ENCODE measurements at places on chromosomes 6 and 20.

DNA sequence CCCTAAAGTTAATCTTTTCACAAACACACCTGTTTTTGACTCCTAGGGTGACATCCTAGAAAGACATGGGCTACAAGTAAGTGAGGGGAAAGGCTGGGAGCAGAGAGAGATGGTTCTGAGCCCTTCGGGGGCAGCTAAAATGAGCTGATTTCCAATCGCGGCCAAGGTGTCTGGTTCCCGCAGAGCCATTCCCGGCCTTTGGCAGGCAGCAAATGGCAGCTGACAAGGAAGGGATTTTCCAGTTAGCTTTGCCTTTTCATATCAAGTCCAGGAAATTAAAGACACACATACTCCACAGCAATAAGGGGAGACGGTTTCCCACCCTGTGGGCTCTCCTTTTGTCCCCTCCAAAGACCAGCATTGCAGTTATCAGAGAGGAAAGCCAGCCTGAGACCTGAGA lies 228.5 kb downstream of the ZMYND8 start:
- DNase-seq, result no peak

- no peak for DNase-seq
Observed at GRCh38 chr6:26230351-26230750, 134.6 kb upstream of the BTN3A2 start.

- no peak for DNase-seq
Observed at GRCh38 chr20:3382836-3383235, 24.6 kb downstream of the DNAAF9 start.

DNA sequence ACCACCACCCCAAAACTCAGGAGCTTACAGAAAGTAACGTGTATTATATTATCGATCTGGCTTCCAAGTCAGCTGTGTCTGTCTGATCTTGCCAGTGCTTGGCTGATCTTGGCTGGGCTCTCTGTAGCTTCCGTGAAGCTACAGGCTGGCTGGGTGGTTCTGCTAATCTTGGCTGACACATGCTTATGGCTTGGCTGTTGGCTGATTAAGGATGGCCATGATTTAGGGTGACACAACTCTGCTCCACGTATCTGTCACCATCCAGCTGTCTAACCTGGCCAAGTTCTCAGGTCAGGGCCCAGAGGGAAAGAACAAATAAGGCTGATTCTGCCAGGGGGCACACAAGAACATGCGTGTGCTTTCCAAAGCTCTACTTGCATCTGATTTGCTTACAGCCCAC lies 64.7 kb upstream of the PRL start:
- DNase-seq, result no peak

DNA sequence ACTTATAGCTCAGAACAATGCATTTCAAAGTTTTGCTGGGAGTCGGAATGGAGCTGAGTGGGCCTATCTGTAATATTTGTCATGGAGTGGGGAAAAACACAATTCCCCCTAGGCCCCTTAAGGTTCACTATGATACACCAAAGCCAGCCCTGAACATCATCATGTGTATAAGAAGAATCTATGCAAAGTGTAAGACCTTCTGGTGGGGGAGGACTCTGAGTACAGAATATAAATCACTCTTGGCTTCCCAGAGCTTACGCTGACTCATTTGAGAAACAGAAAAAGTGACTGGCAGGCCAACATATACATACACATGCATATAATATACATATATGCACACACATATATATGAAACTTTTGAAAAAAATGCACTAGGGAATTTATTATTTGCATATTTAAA lies 54.1 kb upstream of the UBR2 start:
- no peak for DNase-seq

DNA sequence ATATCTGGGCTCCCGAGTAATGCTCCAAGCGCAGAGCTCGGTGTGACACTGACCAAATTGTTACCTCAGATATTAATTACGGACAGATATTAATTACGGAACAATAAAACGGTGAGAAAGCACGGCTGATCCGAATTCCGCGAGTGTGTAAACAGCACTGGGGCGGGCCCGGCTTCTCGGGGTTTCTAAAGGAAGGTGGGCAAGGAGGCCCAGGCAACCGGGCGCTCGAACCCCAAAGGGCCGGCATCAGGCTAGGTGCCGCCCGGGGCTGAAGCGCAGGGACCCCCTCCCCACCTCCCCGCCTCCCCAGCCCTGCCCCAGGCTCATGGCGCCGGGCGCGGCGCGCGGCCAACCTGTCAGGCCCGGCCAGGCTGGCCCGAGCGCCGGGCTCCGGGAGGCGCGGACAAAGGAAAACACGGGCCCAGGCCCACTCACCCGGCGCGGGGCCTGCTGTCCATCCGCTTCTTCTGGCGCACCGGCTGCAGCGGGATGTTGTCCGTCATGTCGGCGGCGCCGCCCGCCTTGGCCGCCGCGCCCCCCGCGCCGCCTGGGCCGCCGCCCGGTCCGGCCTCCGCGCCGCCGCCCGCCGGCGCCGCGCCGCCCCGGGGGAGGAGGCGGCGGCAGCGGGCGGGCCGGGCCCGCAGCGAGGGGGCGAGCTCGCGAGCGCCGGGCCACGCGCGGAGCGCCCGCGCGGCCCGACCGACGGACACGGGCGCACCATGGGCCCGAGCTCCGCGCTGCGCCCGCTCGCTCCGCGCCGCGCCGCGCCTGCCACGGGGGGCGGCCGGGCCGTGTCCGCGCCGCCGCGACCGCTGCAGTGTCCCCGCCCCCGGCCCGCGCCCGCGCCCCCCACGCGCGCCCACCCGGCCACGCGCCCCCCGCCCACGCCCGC lies at the start of gene ATP9A:
Gene ATP9A, minus strand, starts transcription at position 524 of the 892 bp plus-strand sequence. Its CDS starts 21 bp downstream, at position 503.
- no peak for DNase-seq

DNA sequence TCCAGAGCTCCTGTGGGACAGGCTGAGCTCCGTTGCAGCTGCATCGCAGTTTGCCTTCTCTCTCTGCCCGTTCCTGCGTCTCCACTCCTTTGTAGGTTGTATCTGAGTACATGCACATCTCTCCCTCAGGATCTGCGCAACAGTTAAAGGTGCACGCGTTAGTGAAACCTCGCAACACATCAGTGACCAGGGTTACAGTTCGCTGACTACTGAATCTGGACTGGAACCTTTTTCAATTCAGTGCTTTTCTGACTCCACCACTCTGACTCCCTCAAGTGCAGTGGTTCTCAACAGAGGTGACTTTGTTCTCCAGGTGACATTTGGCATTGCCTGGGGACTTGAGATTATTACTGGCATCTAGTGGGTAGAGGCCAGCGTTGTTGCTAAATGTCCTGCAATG lies 44.0 kb downstream of the UST start:
- no peak for DNase-seq

DNA sequence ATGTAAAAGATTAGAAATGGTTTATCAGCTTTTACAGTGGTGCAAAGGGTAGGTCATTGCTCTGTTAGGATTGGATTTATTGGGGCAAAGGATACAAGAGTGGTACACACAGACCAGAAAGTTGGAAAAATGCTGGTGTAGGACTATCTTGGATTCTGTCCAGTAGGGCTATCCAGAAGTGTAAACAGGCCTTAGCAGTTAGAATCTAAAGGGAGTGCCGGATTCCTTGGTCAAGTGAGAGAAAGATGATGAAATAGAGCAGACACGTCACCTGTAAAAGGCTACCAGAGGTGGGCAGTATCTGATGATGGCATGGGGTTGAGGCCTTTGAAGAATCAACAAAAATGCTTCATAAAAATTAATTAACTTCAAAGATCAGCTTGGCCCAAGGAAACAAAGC lies 975.9 kb downstream of the KIF16B start:
- no peak for DNase-seq

- DNase-seq, result no peak
Observed at GRCh38 chr6:166417285-166417691, 34.5 kb upstream of the MPC1 start.

DNA sequence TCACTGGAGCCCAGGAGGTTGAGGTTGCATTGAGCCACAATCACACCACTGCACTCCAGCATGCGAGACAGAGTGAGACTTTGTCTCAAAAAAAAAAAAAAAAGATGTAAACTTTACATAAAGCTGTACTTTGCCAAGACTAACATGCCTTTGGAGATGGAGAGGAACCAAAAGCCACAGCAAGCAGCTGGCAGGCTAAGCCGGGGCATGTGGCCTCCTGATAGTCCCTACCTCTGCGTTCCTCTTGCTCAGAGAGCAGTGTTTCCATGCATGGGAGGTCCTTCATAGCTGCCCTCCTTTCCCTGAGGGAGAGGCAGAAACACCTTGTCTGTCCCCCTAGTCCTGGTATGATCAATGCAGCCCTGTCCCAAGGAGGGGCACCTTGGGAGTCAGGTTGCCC lies 35.2 kb downstream of the SPATA2 start:
- DNase-seq, result no peak

GRCh38 chr6:36683145-36683655 lies 4.7 kb downstream of the CDKN1A start:
- DNase-seq, result no peak

- no peak for DNase-seq
Observed at GRCh38 chr6:88914895-88915598, 48.4 kb downstream of the RNGTT start.

DNA sequence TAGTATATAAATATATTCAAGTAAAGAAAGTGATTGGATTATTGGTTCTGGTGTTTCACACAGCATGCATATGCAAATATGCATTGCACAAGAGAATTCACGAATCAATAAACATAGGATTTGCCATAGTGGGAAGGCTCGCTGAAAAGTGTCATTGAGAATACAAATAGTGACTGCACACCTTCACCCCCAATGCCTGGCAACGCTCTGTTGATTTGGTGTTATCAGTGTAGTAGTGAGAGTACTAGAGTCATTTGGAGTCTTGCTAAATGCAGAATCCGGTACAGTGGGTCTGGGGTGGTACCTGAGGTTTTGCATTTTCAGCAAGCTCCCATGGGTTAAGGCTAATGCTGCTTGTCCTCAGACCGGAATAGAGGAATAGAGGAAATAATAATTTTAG lies 49.7 kb upstream of the NAA20 start:
- no peak for DNase-seq

DNA sequence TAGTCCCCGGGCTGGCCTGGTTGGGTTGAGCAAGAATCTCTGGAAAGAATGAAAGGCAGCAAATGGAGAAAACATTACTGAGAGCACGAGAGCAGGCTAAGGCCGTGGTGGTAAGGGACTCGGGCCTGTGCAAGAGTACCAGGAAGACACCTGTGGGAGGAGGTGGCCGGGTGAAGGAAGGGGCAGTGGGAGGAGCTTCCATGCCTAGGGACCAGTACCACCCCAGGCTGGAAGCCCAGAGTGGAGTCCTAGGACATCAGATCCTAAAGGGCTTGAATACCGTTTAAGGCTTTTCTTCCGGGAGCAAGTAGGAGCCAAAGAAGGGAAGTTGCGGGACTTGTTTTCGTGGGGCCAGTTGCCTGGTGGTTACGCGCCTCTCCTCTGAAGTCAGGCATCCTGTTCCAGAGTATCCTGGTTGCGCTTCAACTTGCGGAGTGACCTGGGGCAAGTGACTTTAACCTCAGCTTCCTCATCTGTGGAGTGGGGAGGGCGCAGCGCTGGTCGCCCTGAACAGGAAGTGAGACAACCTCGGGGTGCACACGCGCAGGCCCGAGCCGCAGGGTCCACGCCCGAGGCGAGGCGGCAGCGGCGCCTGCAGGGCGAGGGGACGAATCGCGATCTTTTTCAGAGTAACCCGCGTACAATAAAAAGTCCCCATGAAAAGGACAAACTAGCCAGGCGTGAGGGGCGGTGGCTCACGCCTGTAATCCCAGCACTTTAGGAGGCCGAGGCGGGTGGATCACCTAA lies 1.1 kb upstream of the TPD52L2 start:
- DNase-seq, result peak; percentile 18

- no peak for DNase-seq
Observed at GRCh38 chr20:22536956-22537756, 47.2 kb downstream of the FOXA2 start.

- no peak for DNase-seq
Observed at GRCh38 chr20:57117296-57117695, 149.1 kb downstream of the BMP7 start.

- DNase-seq, result no peak
Observed at GRCh38 chr6:298233-299103, 6.2 kb downstream of the DUSP22 start.

GRCh38 chr20:58571356-58571692 lies 56.1 kb upstream of the APCDD1L start:
- no peak for DNase-seq

GRCh38 chr6:124027392-124027791 lies 223.7 kb downstream of the NKAIN2 start:
- DNase-seq, result no peak

GRCh38 chr6:36700831-36701230 lies 3.2 kb downstream of the RAB44 start:
- DNase-seq, result no peak

DNA sequence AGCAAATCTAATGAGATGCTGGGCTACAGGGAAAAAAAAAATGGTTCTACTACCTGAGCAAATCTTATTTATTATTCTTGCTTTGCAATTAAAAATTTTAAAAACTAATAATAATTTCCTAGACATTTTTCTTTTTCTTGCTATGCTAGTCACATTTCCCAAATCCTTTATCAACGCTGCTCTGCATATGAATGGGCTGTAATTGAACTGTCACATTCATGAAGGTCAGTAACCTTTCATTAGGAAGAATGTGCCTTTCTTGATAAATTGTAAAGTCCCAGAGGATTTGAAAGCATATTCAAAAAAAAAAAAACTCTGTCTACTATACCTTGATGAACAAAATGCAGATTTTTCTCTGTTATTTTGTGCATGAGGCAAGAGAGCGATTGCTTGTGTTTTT lies 538.7 kb upstream of the ID4 start:
- DNase-seq, result no peak

DNA sequence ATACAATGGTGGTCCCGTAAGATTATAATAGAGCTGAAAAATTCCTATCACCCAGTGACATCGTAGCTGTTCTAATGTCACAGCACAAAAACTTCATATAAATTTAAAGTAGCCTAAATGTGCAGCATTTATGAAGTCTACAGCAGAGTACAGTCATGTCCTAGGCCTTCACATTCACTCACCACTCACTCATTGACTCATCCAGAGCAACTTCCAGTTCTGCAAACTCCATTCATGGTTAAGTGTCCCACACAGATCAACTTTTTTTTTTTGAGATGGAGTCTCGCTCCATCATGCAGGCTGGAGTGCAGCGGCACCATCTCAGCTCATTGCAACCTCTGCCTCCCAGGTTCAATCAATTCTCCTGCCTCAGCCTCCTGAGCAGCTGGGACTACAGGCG lies 20.9 kb upstream of the KCNG1 start:
- no peak for DNase-seq

GRCh38 chr6:30879684-30880427 lies 4.5 kb upstream of the DDR1 start:
- DNase-seq, result no peak

DNA sequence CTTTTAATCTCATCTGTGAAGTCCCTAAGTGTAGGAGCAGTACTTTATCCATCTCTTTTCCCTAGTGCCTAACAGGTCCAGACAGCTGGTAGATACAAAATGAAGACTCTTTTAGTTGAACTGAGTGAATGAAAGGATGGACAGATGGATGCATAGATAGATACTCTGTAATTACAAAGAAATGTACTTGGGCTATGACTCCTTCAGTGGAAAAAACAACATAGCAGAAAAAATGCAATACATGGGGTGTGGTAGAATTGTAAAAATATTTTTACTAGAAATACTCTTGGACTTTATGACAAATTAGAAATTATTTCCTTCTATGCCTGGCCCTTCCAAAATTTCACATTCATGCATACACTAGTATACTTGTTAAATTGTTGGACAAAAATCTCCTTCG lies 29.3 kb downstream of the KCNQ5 start:
- DNase-seq, result no peak
